ENCODE measurements at places on chromosomes 11 and 22. TPM values are rescaled to one million over a fixed set of nuclear protein-coding genes. Genes with fewer than 3 reads are reported as not detected.

DNA sequence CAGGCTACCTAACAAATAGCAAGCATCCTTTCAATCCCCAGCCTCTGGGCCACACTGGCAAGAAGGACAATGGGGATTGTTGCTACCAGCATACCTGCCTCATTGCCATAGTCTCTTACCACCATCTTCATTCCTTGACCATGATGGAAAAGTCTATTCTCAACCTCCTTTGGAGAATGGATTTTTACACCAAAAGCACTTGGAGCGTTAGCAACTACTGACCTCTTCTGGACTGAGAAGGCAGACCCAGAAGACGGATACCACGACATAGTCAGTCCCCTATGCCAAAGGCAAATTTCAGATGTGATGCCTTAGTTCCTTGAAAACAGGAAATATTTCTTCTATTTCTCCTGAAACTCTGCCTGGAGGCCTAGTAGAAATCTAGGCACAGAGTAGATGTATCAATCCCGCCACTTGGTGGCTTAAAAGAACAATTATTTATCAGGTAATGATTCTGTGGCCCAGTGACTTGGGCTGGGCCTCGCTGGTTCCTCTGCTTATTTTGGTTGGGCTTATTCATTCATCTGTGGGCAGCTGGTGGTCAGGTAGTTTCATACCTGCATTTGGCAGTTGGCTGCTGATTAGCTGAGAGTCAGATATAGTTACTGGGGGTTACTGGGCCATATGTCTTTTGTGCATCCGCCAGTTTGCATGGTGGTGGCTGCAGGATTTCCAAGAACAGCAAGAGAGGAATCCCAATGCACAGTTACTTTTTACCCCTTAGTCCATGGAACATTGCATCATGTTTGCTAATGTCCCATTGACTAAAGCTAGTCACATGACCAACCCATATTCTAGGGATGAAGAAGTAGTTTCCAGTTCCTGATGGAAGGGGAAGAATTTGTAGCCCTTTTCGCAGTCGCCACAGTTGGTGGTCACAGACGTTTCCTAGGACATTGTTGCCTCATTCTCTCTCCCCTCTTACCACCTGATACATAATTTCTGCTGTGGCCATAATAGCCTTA, 75.2 kb downstream of the DHCR7 start:
- DNase-seq = no peak

RASSF7 gene
- 108 TPM for total RNA-seq

DNA sequence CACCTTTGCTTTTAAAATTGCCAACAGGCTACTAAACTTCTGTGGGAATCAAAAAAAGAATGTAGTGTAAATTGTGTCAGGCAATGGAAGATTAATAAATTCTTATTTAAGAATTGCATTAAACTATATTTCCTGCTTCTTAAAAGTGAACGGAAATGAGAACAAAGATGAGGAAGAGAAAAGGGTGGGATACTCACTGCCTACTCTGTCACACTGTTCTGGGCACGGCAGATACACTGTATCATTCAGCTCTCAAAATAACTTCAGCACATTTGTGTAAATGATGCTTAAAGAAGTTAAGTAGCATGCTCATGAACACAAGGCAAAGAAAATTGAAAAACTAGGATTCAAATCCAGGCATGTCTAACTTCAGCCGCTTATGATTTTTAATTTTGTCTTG, 218.7 kb downstream of the DCDC1 start:
- no peak for DNase-seq

- DNase-seq = peak; percentile 21
Observed at GRCh38 chr22:37203354-37204044, 8.8 kb downstream of the SSTR3 start.

DTX4 gene
- 37.4 TPM for total RNA-seq

DNA sequence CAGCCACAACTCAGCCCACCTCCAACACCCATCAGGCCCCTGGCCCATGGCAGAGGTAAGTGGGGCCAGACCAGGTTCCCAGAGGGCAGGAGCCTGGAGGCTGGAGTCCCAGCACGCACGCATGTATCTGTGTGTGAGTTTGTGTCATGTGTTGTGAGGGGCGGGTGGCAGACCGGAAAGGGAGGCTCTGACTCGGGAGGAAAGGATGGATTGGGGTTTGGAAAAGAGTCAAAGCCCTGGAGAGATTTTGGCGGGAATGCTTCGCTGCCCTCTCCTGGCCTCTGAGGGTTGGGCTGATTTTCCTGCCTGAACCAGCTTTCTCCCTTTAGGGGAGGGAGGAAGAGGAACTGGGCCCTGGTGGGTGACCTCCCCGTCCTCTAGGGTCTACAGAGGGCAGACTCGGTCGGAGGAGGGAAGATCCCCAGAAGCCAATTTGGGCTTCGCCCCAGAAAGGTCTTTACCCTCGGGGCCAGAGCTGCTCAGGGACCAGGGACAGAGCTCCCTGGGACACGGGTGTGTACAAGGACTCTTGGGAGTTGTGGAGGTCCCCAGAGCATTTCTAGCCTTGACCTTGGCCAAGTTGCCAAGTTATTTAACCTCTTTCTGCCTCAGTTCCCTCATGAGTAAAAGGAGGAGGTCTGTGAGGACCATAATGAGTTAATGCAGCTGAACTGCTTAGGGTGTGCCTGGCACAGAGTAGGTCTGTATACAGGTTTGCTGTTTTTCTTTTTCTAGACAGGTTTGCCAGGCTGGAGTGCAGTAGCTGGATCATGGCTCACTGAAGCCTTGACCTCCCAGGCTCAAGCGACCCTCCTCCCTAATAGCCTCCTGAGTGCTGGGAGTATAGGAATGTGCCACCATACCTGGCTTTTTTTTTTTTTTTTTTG, 6.9 kb downstream of the C11orf68 start:
- peak; percentile 35 for DNase-seq

ADAMTS8 gene
- 2.6 TPM for total RNA-seq

GRCh38 chr11:31801298-31801702, 9.8 kb downstream of the PAX6 start:
- no peak for DNase-seq

CPT1A gene
- 144 TPM for total RNA-seq

APOL5 gene
- not detected for total RNA-seq

DNA sequence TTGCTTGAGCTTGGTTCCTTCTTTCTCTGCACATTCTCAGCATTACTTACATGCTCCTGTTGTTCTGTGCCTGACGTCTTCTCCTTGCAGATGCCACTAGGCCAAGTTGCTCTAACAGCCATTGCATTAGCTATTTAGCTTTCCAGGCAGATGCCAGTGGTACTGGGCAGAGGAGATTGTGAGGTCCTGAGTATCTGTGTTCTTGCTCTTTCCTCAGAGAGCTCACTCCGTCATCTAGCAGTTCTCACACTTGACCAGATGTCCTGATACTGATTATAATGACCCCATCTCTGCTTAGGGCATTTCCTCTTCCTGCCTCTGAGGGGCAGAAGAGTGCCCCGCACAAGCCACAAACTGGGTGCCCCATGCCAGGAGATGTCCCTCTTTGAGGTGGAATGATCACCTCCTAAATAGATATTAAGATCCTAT, 30.7 kb downstream of the ARHGAP1 start:
- DNase-seq = no peak

Measured in mucosa of descending colon (tissue), 3 donors.